ENCODE measurements at places on chromosomes 5 and 9. TPM values are rescaled to one million over a fixed set of nuclear protein-coding genes. Genes with fewer than 3 reads are reported as not detected.

GRCh38 chr9:106796771-106797170 lies 66.2 kb upstream of the ZNF462 start:
- H3K27me3 ChIP-seq: no peaks in the 10 kb centered on the region
- no peaks in the 10 kb centered on the region for H3K36me3 ChIP-seq
- no peak overlapping the region for H3K27ac ChIP-seq

DNA sequence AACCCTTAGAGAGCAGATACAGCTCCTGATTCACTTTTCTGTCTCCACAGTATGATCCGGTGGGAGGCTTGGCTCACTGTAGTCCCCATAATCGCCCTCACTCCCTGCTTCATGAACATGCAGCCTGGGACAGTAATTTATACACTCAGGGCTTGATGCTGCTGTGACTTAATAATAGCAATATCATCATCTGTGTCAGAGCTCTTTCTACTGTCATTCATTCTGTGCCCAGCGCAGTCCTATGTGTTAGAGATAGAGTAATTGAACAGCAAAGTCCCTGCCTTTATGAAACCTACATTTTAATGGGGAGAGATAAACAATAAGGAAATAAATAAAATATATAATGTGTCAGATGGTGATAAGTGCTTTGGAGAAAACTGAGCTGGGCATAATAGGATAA lies 2.8 kb upstream of the HEMGN start:
- H3K27ac ChIP-seq: no peak overlapping the region
- H3K27me3 ChIP-seq: peaks cover 28% of the 10 kb centered on the region
- DNase-seq: no peak
- no peaks in the 10 kb centered on the region for H3K36me3 ChIP-seq
- H3K4me3 ChIP-seq: no peak overlapping the region

GRCh38 chr9:85114799-85115198 lies 445.3 kb downstream of the NTRK2 start:
- H3K4me1 ChIP-seq: no peaks in the 10 kb centered on the region
- H3K36me3 ChIP-seq: no peaks in the 10 kb centered on the region
- no peak for DNase-seq
- no peaks in the 10 kb centered on the region for H3K27me3 ChIP-seq
- no peak overlapping the region for H3K27ac ChIP-seq

- peaks cover 38% of the 10 kb centered on the region for H3K4me1 ChIP-seq
- peak overlapping the region; percentile 95 for H3K27ac ChIP-seq
- peaks cover 37% of the 10 kb centered on the region for H3K36me3 ChIP-seq
- peak; percentile 50 for DNase-seq
Observed at GRCh38 chr5:180830253-180831138, 27.9 kb upstream of the MGAT1 start.

DNA sequence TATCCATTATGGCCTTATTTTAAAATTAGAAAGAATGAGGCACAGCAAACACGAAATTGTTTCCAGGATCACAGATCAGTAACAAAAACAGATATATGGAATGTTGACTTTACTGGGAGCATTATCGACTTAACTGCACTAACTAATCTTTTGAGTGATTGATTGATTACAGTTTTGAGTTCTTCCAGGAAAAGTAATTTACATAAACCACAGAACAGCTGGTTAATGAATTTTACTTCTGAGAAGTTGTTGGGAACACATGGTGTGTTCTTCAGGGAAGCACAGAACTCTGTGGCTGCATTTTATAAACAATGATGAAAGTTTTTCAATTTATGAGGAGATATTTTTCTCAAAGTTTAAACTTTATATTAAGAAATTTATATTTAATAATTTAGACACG lies 802.4 kb upstream of the ACO1 start:
- H3K36me3 ChIP-seq: no peaks in the 10 kb centered on the region
- H3K4me1 ChIP-seq: no peaks in the 10 kb centered on the region
- no peak overlapping the region for H3K4me3 ChIP-seq
- H3K27me3 ChIP-seq: peaks cover 2% of the 10 kb centered on the region
- H3K27ac ChIP-seq: no peak overlapping the region

- no peak overlapping the region for H3K4me3 ChIP-seq
- no peak for DNase-seq
- H3K27me3 ChIP-seq: peaks cover 34% of the 10 kb centered on the region
- no peak overlapping the region for H3K27ac ChIP-seq
Observed at GRCh38 chr5:135173662-135174290, 139.7 kb upstream of the PITX1 start.

The IL31RA gene
- 0.14 TPM for total RNA-seq

The SLC25A48 gene
- not detected for total RNA-seq

The HMGCR gene
- total RNA-seq: 25.6 TPM

The NAIP gene
- total RNA-seq: 0.10 TPM

The PCA3 gene
- not detected for total RNA-seq

The CYLC2 gene
- total RNA-seq: not detected
